ENCODE measurements at places on chromosomes 3 and 15.

GRCh38 chr15:99826157-99826780 lies 93.0 kb upstream of the LYSMD4 start:
- DNase-seq: no peak

GRCh38 chr15:38610748-38611147 lies 46.1 kb upstream of the RASGRP1 start:
- no peak for DNase-seq

DNA sequence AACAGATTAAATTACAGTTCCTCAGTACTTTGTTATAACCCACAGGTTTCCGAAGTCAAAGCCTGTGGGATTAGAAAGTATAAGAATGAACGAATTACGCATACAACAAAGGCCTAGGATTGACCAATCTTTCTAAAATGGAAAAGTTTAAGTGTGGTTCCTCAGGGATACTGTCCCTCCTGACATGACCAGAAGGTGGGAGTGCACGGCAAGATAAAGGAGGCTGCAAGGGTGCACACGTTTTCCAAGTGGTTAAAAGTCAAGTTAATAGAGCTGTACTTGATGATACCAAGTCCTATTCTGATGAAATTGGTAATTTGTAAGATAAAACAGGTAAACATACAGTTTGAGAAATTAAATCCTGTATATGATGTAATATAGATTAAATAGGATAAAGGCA lies 96.2 kb downstream of the ALDH1A2 start:
- DNase-seq: no peak

- DNase-seq: no peak
Observed at GRCh38 chr3:105788593-105788992, 80.2 kb downstream of the CBLB start.

DNA sequence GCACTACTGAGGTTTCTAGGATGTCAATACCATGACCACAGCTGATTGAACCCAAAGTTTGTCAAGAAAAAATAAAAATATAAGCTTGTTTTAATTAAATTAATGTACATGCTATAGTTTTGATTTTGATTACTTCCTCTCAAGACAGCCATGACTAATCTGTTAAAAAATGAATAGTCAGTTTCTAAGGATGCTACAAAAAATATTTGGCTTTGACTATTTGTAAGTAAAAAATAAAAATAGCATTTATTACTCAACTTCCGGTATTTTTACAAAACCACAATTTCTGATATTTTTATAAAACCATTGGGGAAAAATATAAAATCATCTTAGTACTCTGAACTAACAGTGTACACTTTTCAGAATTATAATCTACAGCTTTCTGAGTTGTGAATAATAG lies 12.1 kb upstream of the TEX9 start:
- DNase-seq: no peak

Data from OCI-M1 (cell line).